ENCODE measurements at places on chromosomes 5 and 9. TPM values are rescaled to one million over a fixed set of nuclear protein-coding genes. Genes with fewer than 3 reads are reported as not detected.

CBY3 gene
- total RNA-seq, result not detected

SPATA31D4 gene
- not detected for total RNA-seq

MRPL36 gene
- 59.7 TPM for total RNA-seq

STPG3 gene
- not detected for total RNA-seq

RNF183 gene
- total RNA-seq, result not detected

SLC46A2 gene
- not detected for total RNA-seq

ECM2 gene
- 8.2 TPM for total RNA-seq

SH3TC2 gene
- total RNA-seq, result 9.5 TPM

SAXO1 gene
- under 0.01 TPM for total RNA-seq

ST8SIA4 gene
- total RNA-seq, result 0.26 TPM

OR1J2 gene
- total RNA-seq, result not detected

KIF4B gene
- not detected for total RNA-seq

RNF208 gene
- 0.40 TPM for total RNA-seq

FST gene
- 95.7 TPM for total RNA-seq

FGD3 gene
- not detected for total RNA-seq

ROPN1L gene
- total RNA-seq, result 0.31 TPM

IRX4 gene
- total RNA-seq, result under 0.01 TPM

OR13C2 gene
- total RNA-seq, result not detected

Data from aortic smooth muscle cell (primary cell).